GM13977 (cell line): ENCODE measurements at places on chromosomes 5 and 9.

DNA sequence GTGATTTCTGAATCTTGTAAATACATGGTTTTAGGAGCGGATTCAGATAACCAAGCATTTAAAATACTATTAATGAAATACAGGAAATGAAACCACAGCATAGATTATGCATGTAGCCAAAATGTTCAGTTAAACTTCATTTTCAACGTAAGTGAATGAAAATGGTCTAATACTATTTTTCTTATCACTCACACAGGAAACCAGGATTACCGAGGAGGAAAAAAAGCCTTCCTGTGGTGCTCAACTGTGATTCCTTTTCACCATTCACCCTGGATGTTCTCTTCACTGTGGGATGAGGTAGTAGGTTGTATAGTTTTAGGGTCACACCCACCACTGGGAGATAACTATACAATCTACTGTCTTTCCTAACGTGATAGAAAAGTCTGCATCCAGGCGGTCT, 83.4 kb upstream of the ZNF169 start:
- no peak for DNase-seq

GRCh38 chr9:114662081-114662989, 4.7 kb upstream of the TEX53 start:
- DNase-seq, result peak; percentile 77

GRCh38 chr5:61232490-61233050, 70.3 kb upstream of the SMIM15 start:
- DNase-seq, result no peak

DNA sequence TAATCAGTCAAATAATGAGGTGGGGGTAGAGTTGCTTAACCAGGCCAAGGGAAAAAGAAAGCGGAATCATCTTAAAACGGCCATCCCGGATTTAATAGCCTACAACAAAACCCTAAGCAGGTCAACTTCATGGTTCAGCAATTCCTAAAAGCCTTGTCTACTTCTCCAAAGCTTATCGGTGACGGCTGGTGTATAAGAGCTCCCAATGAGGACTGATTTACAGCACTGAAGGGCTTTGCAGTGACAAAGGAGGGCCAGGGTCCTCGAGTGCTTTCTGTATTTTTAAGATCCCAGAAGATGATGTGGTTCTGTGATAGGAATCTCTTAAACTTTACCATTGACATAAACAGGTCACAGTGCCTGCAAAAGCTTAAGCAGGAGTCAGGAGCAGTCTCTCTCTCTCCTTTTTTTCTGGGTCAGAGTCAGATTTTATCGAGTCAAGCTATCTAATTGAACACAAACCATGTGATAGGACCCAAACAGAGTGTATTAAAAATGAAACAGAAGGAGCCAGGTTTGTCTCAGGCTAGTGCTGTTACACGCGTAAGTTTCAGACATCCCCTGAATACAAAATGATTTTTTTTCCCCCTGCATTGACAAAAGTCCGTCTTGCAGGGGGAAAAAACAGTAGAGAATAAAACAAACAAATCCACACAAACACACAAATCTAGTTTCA, 663.6 kb upstream of the ZNF608 start:
- no peak for DNase-seq

GRCh38 chr5:138441221-138441620, 2.4 kb downstream of the REEP2 start:
- DNase-seq, result peak; percentile 6

- no peak for DNase-seq
Observed at GRCh38 chr9:36835271-36835996, 198.6 kb downstream of the PAX5 start.
